Fibroblast of mammary gland (primary cell): ENCODE measurements at places on chromosomes 16 and 17.
A peak's percentile ranks its signal among the peaks of the same experiment; 100 is the strongest.

- DNase-seq: peak; percentile 51
These were observed 35.0 kb downstream of the NMT1 start for GRCh38 chr17:45096141-45096540.

DNA sequence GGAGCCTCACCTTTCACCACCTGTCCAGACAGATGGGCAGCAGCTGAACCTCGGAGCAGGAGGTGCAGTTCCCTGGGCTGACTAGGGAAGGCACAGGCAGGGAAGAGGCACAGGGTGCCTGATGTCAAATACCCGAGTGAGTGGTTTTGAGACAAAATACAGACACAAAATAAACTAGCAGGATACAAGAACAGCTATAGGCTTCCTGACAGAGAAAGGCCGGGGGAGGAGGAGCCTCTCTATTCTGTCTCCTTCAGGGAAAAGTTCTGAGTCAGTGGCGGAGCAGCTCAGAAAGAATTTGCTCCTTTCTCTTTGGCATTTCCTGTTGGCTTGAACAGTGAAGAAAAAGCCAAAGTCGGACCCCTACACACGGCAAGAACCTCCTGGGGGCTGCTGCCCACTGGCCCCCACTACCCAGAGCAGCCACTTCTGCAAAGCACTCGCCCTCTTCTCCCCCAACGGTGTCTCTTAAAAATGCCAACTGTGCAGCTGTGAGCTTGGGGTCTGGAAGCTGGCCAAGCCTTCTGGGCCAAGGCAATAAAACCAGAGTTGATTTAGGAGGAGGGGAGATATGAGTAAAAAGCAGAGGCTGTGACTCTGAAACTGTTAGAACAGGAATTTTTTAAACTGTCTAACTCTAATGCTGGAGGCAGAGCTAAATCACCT, 14.4 kb upstream of the FAAP100 start:
- peak; percentile 90 for DNase-seq

DNA sequence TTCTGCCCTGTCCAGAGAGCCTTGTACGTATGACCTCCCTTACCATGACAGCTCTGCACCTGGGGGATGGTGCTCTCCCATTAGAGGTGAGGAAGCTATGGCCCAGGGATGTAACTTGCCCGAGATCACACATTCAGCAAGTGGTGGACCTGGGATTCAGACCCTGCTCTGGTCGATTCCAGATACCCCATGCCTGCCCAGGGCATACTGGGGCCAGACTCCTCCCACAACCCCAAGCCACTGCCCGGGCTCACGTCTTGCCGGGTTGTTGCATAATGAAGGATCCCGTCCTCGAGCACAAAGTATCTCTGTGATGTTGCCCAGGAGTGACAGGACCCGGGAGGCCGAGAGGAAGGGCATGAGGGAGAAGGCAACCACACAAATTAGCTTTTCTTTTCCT, 2.1 kb downstream of the OSBPL7 start:
- DNase-seq: no peak

- no peak for DNase-seq
These were observed 1.5 kb upstream of the NTN3 start for GRCh38 chr16:2469399-2470233.

DNA sequence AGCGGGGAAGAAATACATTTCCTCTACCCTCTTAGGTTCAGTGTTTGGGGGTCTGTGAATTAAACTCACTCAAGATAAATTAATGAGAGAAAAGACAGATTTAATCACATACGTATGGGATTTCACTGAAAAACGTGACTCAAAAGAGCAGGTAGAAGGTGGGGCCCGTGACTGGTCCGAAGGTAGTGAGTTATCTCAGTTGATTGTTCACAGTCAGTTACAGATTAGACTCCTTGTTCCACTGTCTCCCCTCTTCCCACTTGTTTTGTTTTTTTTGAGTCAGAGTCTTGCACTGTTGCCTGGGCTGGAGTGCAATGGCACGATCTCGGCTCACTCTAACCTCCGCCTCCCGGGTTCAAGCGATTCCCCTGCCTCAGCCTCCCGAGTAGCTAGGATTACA, 301.2 kb downstream of the SEC14L1 start:
- DNase-seq: no peak

- DNase-seq: no peak
These were observed 138.0 kb downstream of the NLK start for GRCh38 chr17:28180449-28180848.

DNA sequence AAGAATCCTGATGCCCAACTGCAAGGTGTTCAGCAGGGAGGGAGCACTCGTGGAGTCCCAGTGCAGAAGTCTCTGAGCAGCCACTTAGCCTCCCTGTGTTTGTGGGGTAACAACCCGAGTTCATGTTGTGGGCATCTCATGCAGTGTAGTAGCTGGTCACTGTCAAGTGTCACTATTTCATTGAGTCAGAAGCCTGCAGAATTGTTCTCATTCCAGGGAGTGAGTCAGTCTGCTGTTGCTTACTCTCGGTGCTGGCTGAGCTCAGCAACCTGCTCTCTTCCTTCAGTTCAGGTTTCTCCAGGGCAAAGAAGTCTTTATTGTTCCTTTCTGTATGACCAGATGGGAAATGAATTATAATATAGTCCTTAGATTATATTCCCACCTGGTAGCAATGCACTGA, 24.1 kb downstream of the HMOX2 start:
- DNase-seq: peak; percentile 85

DNA sequence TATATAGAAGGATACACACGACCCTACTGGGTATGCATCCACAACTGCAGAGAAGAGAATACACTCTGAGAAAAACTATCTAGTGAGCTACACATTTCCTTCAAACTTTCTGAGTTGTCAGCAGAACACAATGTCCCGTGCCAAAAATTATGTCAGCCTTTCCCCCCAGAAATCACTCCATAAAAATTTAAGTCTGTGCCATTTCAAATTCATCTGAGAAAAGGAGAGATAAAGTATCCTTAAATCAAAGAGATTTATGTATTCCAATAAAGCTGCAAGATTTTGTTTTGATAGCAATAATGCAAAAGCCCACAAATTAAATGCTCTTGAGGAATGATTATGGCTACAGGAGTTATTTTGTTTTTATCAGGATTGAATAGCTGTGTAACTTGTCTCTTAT, 760.1 kb downstream of the CDH11 start:
- DNase-seq: no peak

DNA sequence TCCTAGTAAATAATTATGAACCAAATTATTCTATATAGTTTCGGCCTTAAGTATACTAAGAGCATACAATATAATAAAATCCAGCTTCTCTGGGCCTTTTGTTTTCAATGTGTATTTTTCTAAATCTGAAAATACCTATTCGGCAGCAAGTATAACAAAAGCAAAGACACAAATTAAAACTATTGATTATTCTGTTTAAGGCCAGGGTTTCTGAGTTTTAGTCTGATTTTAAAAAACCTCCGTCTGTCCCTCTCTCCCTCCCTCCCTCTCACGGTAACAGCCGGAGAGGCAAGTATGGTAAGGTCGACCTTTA, 1.5 kb downstream of the TOB1 start:
- no peak for DNase-seq

- peak; percentile 98 for DNase-seq
These were observed 49.3 kb upstream of the WSB1 start for GRCh38 chr17:27244491-27245223.

GRCh38 chr17:38746849-38747462, 1.2 kb downstream of the PCGF2 start:
- DNase-seq: no peak

- DNase-seq: peak; percentile 24
These were observed 306.1 kb upstream of the XYLT1 start for GRCh38 chr16:17776888-17777287.

GRCh38 chr16:58792188-58792587, 58.1 kb upstream of the GOT2 start:
- no peak for DNase-seq

GRCh38 chr17:33373273-33373672, 80.2 kb upstream of the ASIC2 start:
- DNase-seq: no peak

GRCh38 chr17:38898291-38898679, 27.1 kb upstream of the LASP1NB start:
- no peak for DNase-seq

- DNase-seq: no peak
These were observed 24.1 kb upstream of the KCNJ16 start for GRCh38 chr17:70050931-70051330.

GRCh38 chr16:11550791-11551498, 35.8 kb downstream of the LITAF start:
- DNase-seq: no peak

GRCh38 chr17:67606896-67607604, 110.7 kb upstream of the NOL11 start:
- no peak for DNase-seq

DNA sequence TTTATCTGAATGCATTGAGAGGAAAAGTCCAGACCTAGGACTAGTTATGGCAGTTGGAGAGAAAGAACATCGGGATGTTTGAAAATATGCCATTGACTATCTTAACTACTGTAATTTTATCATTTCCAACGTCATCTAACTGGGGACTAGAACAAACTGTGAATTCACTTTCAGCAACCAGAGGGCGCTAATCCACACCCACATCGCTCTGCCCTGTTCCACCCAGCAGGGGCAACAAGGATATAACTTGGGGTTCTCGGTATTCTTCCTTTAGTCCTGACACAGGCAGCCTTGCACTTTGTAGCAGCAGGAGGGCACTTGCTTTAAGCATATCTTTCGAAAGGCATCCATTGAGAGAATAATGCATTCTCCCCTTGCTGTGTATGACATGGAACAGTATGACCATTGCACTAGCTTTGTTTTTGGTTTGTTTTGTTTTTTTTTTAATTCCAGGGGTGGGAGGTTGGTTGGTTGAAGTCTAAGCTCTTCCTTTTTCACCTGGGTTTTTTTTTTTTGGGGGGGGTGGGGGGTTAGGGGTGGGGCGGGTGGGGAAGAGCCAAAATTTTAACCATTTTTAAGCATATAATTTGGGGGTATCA, 31.5 kb downstream of the SIAH1 start:
- peak; percentile 78 for DNase-seq

GRCh38 chr16:67847064-67847861, at the start of gene CENPT:
CENPT (minus strand) TSS chr16:67847693; CDS start chr16:67833859, 13,834 bp downstream.
- DNase-seq: peak; percentile 36

- DNase-seq: peak; percentile 20
These were observed 491 bp downstream of the TRAP1 start for GRCh38 chr16:3716831-3717234.

DNA sequence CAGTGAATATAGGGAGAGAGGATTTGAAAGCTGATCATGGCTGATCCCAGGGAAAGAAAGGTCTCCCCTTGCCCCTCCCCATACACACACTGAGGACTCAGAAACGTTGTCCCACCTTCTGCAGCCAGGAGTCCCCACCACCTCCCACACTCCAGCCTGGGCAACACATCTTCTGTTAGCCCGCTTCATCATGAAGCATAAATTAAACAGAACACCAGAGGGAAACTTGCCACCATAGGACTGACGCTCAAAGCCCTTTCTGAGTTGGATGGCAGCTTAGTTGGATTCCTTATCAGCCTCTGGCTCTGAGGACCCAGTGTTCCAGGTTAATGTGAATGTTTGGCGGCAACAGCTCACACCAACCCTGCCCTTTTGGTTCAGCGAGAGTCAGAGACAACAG, 33.9 kb downstream of the ARHGAP27 start:
- DNase-seq: no peak

GRCh38 chr16:57427824-57428223, 19.4 kb downstream of the CIAPIN1 start:
- peak; percentile 32 for DNase-seq

DNA sequence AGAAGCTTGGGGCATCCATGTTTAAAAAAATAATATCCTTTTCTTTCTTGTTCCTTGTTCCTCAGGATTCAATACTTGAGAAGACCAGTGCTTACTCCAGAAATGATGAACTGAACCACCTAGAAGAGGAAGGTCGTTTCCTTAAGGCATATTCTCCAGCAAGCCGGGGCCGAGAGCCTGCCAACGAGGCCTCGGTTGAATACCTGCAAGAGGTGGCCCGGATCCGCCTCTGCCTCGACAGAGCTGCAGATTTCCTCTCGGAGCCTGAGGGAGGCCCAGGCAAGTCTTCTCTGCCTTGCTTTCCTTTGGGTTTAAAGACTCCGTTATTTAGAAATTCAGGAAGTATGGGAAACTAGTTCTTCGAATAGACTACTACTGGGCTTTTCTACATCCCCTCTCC, 42.5 kb upstream of the ENDOV start:
- DNase-seq: no peak

GRCh38 chr17:13362341-13363122, 239.2 kb downstream of the HS3ST3A1 start:
- DNase-seq: peak; percentile 96

DNA sequence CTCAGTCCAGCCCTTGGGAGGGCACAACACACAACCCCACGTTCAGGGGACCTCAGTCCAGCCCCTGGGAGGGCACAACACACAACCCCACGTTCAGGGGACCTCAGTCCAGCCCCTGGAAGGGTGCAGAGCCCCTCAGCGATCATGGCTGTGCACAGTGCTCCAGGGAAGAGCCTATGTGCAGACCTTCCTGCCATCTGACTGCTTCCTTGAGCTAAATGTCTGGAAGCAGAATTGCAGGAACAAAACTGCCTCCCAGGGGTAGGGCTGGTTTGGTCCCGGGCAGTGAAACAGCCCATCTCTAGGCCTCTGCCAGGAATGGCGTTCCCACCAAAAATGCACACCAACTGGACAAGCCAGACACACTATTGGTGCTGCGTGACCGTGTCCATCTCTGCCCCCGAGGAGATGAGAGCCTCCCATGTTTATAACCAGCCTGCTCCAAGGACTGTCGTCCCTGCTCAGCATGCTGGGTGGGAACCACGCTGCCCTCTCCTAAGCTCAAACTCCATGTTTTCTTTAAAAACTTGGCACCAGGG, 44.0 kb downstream of the ZNF276 start:
- no peak for DNase-seq

GRCh38 chr17:16987066-16987829, 15.3 kb upstream of the TNFRSF13B start:
- no peak for DNase-seq

- no peak for DNase-seq
These were observed 27.5 kb downstream of the TMEM238L start for GRCh38 chr17:10776381-10776780.

DNA sequence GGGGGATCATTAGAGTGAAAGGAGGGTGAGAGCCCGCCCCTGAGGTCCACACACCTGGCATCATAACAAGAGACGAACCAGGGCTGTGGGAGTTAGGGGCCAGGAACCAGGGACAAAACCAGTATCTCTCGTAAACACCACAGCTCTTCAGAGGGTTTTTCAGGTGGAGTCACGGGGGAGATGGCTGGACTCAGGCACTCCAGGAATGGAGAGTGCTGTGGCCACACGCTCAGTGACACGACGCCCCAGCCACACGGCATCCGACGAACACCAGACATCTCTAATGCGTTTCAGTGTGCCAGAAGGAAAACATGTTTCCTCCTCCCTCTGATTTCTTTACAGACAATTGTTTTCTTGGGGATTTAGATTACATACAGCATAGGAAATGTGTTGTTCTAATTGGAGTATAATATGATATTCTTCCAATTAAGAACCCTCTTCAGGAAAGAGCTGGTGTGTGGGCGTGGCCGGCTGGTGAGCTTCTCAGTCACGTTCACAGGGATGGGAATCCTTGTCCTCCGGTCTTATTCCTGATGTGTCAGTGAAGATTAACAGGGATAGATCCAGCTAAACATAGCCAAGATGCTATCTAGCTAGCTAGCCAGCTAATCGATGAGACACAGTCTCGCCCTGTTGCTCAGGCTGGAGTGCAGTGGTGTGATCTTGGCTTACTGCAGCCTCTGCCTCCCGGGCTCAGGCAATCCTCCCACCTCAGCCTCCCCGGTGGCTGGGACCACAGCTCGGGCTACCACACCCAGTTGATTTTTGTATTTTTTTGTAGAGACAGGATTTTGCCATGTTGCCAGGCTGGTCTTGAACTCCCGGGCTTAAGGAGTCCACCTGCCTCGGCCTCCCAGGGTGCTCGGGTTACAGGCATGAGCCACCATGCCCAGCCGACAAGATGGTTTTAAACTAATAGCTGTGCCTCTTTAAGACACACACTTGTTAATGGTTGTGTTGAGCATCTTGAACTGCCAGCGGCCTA, 98.6 kb downstream of the BANP start:
- DNase-seq: no peak
